ENCODE measurements at places on chromosomes 3 and 15.

DNA sequence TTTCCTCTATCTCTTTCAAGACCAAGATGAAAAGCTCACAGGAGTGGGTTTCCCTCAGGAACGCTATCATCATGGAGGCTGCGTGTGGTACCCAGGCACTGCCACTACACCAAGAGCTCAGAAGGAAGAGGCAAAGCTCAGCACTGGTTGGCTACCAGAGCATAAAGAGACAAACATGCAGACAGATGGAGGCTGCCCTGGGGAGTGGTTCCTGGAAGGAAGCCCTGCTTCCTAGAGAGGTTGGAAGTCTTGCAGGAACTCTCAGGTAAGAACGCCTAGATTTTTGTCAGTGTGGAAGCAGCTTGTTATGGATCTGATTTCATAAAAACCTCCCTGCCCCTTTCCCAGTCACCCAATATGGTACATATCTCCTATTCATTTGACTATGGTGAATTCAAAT lies 49.9 kb upstream of the ADCY5 start:
- no peak for DNase-seq

DNA sequence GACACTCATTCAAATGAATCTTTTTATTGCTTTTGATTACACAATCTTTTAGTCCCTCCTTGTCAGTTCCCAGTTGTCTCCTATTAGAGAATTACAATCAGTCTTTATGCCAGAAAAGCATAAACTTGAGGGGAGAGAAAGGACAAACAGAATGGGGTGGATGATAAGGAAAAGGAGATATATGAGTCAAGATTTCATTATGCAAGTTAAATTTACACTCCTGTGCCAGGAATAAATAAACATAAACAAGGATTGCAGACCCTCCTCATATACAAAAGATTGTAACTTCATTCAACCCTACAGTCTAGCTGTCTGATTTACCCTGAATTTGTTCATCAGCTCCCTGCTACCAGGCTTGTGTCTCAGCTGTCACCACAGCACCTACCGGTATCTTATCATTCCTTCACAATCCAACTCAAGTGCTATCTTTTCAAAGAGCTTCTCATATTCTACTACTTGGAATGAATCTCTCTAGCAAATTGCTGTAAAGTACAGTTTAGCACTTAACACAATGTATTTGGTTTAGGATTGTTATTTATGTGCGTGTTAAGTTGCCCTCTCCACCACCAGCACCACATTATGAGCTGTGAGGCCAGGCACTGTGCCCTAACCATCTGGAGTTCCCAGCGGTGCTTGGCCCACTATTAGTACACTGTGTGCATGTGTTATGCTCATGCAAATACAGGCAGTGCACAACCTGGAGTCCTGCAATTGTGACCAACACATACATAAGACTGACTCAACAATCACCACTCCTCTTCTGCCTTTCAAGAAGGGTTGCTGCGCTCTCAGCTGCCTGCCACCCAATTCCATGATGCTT lies 504.1 kb downstream of the TBL1XR1 start:
- no peak for DNase-seq

DNA sequence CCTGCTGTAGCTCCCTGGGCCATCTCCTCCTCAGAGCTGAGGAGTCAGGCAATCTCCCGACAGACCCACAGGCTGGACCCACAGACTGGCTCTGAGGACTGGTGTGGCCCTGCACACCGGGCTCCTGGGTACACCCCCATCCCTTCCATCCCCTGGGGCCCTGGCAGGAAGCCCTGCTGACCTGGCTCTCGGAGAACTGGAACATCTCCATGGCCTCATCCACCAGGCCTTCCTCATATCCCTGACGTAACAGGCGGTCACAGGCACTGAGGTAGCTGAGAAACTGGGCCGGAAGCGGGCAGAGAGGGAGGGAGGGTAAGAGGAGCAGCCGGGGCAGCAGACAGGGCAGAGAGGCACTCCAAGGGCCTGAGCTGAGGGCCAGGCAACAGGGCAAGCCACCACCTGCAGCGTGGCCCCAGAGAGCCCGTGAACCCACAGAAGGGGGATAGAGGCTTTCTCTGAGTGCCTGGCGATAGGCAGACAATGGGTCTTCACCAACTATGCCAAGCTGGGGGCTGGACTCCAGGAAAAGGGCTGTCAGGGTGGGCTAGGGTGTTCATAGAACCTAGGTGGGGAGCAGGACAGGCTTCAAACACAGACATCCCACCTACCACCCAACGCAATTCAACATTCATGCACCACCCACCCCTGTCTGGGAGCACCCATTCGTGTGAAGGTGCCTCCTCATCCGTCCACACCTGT lies 17.9 kb downstream of the KBTBD13 start:
- DNase-seq = peak; percentile 72

GRCh38 chr3:128844502-128844901 lies 34.9 kb upstream of the ACAD9 start:
- no peak for DNase-seq

Measured in breast epithelium (tissue), 4 donors.